Posterior vena cava (tissue), 2 donors: ENCODE measurements at places on chromosomes 4 and X.
A peak's percentile ranks its signal among the peaks of the same experiment; 100 is the strongest.

DNA sequence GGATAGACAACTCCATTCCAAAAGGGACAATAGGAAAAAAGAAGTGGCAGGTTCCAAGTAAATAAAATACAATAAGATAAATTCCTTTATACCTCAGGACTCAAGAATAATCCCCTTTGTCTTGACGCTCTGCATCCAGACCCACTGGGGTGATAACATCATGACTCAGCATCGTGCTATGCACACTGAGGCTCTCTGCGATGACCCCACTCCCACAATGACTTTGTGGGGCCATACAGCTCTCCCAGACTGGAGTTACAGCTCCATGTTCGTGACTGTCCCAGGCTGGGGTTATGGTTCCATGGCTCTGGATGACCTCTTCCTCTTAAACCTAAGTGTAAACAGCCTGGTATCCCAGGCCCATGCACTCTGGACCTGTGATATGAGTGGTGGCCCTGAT lies 254.5 kb upstream of the ADGRL3 start:
- no peak for DNase-seq

DNA sequence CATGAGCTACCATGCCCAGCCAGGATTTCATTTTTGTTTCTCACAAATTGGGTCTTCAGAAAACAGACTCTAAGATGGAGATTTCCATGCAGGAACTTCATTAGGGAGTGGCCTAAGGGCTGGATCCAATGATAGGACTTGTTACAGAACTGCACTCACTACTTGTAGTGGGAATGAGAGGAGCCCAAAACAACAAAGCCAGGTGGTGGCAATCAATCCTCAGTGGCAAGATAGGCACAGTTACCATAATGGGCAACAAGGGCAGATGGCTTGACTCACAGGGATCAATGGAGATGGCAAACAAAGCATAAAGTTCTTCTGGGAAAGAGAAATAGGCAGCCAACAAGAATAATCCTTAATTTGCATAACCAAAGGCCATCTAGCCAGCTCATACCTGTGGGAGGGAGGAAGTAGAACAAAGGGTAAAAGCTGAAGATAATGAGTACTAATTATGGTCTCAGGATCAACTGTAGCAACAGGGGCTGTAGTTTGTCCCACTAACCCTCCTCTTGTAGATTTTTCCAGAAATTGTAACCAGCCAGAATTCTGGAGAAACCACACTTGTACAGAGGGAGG lies 72.8 kb upstream of the MAPK10 start:
- DNase-seq = no peak

DNA sequence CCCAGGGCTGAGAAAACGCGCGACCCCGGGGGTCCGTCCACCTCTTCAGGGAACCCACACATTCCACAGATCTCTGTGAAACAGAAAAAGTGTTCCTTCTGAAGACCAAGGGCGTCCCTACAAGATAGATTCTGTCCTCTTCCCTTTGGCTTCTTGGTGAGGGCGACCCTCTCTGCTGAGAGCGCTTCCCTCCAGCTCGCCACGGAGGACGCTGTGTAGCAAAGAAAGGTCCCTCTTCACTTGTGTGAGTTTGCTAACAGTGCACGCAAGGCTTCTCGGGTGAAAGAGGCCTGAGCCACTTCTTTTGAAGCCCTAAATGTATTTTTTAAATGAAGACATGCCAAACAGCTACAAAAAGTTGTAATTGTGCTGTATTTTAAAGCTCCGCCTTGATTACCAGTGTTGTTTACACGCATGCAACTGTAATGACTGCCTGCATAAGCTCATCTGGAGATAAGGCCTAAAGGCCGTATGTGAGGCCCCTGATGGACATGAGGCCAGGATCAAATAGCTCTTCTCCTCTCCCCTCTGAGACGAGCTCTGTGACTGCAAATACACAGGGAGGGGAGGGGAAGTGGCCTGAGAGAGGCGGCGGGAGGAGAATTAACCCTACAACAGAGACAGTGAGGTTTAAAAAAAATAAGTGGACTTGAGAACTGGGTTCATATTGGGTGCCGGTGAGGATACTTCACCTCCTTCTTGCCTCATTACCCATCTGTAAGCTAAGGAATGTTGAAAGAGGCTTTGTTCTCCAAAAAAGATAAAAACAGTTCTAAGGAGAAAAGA lies 95.5 kb downstream of the SOWAHB start:
- DNase-seq = peak; percentile 78

- no peak for DNase-seq
Measured at GRCh38 chr4:26782168-26782829, 78.3 kb upstream of the STIM2 start.

DNA sequence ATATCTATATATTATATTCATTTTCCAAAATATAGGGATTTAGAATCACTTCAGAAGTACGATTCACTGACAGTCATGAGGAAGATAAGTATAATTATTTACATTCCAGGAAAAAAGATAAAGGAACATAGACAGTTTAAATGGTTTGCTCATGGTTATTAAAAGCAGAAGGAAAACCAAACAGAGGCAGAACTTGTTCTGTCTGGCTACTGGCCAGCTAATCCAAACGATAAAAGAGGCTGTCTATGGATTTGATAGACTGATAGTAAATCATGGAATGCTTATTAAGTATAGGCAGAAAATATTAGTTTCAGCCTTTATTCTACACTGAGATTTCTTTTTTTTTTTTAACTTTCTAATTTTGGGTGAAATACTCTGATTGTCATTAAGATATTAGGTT lies 50.2 kb downstream of the RPGR start:
- no peak for DNase-seq

- no peak for DNase-seq
Measured at GRCh38 chr4:76377911-76378310, 43.0 kb downstream of the CCDC158 start.

DNA sequence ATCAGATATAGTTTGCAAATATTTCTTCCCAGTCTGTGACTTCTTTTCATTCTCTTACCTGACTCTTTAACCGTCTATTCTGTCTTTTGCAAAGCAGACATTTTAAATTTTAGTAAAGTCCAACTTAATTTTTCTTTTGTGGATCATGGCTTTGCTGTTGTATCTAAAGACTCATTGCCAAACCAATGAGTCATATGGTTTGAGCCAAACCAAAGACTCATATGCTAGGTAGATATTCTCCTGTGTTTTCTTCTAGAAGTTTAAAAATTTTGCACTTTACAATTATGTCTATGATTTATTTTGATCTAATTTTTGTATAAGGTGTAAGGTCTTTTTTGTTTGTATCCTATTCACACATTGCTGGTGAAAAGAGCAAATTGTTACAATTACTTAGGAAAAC lies 446.8 kb downstream of the ANKRD50 start:
- DNase-seq = no peak

GRCh38 chr4:53011259-53011905 lies 149.3 kb downstream of the RASL11B start:
- DNase-seq = no peak

DNA sequence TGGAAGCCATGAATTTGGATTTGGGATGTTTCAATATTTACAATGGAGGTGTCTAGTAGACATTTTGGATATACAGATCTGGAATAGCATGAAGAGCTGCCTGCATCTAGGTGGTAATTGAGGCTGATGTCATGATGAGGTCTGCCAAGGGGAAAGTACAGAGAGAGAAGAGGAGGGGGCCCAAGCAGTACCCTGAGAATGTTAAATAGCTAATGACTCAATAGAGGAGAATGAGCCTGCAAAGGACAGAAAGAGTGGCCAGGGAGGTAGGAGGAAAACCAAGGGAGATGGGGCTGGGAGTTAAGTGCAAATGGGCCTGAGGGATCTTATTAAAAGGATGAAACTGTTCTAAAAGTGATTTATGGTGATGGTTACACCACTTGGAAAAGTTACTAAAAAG lies 182.2 kb upstream of the KIT start:
- no peak for DNase-seq

DNA sequence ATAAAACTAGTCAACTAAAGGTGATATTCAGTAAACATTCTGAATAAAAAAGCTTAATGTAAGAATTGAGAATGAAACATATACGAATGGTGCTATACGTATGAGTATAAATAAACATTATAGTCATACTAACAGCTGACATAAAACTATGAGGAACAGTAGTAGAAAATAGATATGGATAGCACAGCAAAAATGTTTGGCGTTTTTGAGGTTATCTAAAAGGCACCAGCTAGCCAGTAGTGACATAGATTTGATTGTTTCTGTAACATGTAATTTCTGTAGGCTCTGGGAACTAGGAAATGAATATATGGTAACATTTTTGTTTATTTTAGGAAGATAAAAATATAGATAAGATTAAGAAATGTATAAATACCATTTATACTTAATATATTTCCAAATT lies 69.3 kb downstream of the SNX25 start:
- DNase-seq = no peak

GRCh38 chrX:131271826-131272225 lies 17.3 kb downstream of the IGSF1 start:
- DNase-seq = no peak

DNA sequence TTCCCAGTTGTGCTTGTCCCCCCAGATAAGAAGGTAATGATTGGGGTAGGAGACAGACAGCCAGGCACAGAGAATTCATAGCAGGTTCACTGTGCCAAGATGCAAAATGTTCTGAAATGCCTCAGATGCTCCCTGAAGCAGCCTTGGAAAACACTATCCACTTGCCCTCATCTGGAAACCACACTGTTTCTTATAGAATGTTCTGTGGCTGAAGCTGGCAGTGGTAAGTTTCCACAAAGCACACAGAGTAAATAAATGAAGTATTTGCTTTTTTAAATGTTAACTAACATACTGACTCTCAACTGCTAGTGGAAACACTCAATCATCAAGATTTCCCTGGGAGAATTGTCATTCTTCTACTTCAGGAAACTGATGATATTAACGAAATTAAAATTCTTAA lies 311.4 kb downstream of the PRDM5 start:
- DNase-seq = no peak

GRCh38 chr4:118322831-118323502 lies 29.8 kb downstream of the PRSS12 start:
- no peak for DNase-seq

DNA sequence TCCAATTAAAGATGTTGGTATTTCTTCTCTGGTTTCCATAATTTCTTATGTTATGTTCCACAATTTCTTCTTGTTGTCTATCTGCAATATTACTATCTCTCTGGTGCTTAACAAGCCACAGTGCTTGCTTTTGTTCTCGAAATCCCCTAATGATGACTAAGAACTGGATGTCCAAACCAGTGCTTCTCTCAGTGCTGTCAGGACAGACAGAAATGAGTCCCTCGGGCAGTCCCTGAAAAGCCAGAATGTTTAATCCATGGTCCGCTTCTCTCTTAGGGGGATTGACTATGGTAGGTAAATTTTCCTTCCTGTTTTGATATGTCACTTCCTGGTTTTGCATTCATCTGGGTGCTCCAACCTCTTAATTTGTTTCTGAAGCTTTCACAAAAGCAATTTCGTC lies 321.6 kb upstream of the PCDH10 start:
- no peak for DNase-seq

DNA sequence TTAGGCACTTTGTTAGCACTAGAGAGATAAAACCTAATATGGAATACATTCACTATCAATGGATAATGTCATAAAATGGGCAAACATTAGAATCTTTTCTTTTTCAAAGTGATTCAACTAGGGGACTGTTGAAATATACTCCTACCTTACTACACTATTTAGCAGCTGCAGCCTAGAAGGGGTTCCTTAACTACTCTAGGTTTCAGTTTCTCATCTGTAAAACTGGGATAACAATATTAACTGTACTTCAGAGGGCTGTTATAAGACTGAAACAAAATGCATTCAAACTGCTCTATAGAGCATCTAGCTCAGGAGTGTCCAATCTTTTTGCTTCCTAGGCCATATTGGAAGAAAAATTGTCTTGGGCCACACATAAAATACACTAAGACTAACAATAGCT lies 147.4 kb downstream of the CDS1 start:
- DNase-seq = no peak

DNA sequence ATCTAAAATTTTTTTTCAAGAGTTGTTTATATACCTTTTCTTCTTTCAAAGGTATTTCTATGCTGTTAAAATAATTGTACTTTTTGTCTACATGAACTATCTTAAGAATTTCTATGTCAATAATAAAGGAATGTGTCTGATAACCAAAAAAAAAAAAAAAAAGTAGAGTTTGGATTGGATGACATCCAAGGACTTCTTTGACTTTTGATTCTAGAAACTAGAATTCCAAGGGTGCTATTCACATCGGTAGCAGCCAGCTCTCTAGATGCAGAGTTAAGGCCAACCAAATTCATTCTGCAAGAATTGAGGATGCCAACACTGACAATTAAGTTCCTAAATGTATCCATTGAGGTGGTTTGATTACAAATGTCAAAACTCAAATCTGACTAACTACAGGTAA lies 42.0 kb upstream of the PRKG2 start:
- no peak for DNase-seq

- no peak for DNase-seq
Measured at GRCh38 chr4:15078682-15079642, 76.7 kb downstream of the CPEB2 start.

DNA sequence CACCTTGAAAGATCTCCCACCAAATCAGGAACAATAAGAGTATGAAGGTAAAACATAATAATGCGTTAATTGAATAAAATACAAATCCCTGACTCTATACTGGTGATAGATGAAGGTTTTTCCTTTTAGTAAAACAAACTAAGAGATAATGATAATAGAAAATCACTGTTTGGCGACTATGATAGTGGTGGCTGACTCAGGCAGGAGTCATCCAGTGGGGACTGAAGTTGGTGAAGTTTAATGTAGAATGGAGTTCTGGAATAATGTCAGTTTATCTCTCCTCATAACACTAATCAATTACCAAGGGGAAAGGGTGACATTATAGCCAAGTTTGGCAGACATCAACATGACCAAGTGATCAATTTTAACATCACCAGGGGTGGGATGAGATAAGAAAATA lies 21.3 kb downstream of the ABCG2 start:
- no peak for DNase-seq

GRCh38 chr4:48635310-48635709 lies 144.8 kb downstream of the FRYL start:
- DNase-seq = no peak

DNA sequence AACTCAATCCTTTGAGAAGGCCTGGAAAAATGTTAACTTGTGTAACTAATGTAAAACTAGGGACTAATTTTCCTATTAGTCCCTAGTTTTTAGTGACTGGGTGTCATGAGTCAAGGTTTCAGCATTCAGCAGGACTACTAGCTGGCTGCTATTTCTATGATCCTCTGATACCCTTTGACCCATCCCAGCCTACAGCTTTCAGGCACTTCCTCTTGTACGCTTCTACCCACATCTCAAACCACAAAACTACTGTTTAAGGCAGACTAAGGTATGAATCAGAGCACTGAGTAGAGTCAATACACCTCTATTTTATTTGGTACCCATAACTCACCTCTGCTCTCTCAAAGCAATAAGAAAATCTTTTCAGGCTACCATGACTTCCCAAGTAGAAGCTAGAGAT lies 809.6 kb downstream of the PDHA2 start:
- DNase-seq = no peak

- DNase-seq = no peak
Measured at GRCh38 chr4:4248885-4249203, 821 bp upstream of the TMEM128 start.

GRCh38 chr4:118736900-118737299 lies 51.7 kb downstream of the METTL14 start:
- DNase-seq = no peak
